Dermis microvascular lymphatic vessel endothelial cell (primary cell): ENCODE measurements at places on chromosomes 7 and 10. TPM values are rescaled to one million over a fixed set of nuclear protein-coding genes. Genes with fewer than 3 reads are reported as not detected.

Gene DEPP1
- total RNA-seq = 122 and 133 TPM in 2 replicates

Gene SFRP4
- not detected in 2 replicates for total RNA-seq

Gene ABLIM1
- 40.6 and 50.2 TPM in 2 replicates for total RNA-seq

Gene GPRIN2
- not detected in 2 replicates for total RNA-seq

Gene MUC3A
- 0.13 TPM in 1 of 2 replicates, not detected in the other for total RNA-seq

Gene TIAL1
- total RNA-seq = 14.0 and 20.0 TPM in 2 replicates

Gene UCN3
- total RNA-seq = not detected in 2 replicates

Gene TYW1B
- total RNA-seq = 1.4 and 3.7 TPM in 2 replicates

- DNase-seq = peak; percentile 51
Observed at GRCh38 chr7:84647797-84648757, 453.5 kb upstream of the SEMA3A start.

DNA sequence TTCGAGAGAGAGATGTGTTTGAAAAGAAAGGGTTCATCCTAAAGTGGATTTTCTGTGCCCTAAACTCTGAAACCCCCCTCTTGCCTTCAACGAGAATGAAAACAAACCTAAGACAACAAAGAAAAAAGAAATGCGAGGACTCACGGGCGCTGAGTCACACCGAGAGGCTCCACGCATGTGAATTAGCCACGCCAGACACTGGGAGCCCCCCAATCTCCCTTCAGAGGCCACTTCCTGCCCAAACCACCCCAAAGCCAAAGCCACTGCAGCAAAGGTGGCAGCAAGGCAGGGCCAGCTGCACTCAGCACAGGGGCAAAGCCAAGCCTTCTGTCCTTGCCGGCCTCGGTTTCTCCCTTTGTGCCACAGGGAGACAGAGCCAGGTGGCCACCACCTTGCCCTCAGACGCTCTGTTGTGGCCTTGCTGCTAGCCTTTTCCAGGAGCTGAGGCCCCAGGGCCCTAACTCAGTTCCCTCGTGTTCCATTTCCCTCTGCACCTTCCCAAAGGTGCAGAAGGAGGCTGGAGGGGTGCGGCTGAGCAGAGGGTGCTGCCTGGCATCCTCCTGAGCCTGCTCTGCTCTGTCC, 93.3 kb downstream of the FAM53B start:
- no peak for DNase-seq

GRCh38 chr7:100407285-100408180, 21.0 kb downstream of the ZCWPW1 start:
- peak; percentile 58 for DNase-seq

DNA sequence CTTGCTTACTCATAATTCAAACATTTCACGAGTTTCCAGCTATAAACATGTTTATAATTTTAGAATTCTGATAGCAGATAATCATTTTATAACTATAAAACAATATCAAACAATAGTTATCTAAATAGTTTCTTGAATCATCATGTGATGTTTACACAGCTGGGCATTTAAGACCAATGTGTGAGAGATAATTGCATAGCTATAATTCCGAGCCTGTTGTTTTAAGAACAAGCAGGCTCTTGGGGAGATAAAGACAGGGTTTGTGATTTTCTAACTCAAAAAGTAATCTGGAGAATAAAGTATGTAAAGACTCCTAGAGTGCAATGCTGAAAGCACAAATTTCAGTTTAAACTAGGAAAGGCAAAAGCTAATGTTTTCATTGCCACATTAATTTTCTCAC, 331.2 kb downstream of the LRRTM3 start:
- DNase-seq = no peak

DNA sequence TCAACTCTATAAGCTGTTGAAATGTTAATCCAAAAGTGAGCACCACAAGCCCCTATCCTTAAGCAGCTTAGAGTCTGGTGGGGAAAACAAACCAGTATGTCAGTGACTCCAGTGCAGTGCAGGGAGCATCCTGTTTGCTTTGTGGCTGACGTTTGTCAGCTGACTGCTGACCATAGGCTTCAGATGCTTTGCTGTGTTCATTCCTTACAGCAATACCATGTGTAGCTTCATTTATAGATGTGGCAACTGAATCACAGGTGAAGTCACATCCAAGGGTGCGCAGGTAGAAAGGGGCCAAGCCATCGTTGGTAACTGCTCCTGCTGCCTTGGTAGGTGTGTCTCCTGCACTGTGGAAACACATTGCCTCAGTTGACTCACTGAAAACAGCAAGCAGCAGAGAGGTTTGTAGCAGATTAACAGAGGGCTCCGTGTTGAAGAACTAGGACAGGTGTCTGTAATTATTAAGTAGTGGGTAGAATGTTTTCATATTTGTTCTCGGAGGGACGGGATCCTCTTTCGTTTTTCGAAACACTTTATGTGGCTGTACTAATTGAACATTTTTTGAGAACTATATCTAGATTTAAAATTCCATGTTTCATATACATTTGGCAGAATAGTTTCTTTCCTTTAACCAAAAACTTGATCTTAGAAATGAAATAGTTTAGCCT, 2.0 kb downstream of the INSIG1 start:
- peak; percentile 36 for DNase-seq

GRCh38 chr10:80161321-80162083, 29.0 kb downstream of the PLAC9 start:
- peak; percentile 48 for DNase-seq

GRCh38 chr7:36967387-36967786, 243.1 kb upstream of the AOAH start:
- peak; percentile 51 for DNase-seq

DNA sequence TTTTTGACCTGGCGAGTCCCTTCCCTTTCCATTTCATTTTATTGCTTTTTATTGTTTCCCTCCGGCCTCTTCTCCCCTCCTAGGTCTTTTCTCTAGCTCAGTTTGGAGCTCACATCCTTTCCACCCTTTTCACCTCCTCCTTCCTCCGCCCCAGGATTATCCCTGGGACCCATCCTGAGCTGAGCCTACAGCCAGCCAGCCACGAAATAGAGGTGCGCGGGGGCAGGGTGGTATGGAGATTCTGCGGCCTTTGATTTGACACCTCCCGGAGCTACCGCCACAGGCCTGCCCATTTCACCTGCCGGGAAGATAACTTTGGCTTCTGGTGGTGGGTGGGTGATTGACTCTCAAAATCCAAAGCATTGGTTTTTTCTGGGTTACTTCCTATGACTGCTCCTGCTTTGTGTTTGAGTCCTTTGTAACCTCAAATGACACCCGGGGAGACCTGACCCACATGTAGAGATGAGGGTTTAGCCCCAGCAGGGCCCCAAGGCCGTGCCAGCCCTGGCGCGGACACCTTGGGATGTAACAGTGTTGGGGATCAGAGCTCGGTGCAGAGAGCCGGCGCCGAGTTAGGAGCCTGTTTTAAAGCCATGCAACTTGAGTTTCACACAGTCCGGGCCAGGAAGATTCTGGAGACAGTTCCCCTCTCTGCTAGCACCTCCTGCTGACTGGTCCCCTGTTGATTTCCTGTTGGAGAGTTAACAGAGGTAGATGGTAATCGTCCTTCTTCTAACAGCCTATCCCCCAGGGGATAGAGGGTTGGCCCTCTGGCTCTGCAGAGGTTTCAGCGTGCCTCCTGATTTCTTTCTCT, 1.5 kb downstream of the DUSP5 start:
- peak; percentile 69 for DNase-seq

- DNase-seq = no peak
Observed at GRCh38 chr7:131786204-131786603, 229.8 kb upstream of the PODXL start.

- DNase-seq = no peak
Observed at GRCh38 chr7:143299346-143299745, 11.2 kb downstream of the CASP2 start.

DNA sequence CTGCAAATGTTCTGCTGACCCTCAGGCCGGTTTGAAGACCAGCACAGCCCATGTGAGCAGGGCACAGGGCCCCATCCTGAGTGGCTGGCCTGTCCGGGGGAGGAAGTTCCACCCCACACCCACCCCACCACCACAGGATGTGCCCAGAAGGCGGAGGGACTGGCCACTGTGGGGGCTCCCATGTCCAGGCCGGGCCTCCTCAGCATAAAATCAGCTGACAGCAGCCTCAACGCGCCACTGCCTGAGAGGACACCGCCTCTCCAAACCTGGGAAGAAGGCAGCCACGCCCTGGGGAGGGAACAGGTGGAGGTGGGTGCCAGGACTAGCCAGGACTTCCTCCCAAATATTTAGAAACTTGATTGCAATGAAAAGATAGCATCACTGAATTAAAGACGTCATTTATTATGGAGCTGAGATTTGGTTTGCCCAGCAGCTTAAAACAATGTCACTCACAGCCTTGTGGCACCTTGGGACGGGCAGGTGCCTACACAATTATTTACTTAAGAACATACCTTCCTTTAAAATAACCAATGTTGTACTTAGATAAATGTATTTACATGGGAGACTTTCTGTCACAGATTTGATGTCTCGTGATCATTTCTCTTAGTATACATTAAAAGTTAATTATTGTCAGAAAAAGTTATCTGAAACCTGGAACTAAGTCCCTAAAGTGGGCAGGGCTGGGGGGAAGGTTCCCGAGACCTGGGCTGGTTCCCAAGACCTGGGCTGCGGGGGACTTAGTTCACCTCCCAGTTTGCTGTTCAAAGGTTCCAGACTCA, 27.3 kb upstream of the FAM20C start:
- no peak for DNase-seq

GRCh38 chr7:23467806-23468525, 2.3 kb downstream of the IGF2BP3 start:
- no peak for DNase-seq

DNA sequence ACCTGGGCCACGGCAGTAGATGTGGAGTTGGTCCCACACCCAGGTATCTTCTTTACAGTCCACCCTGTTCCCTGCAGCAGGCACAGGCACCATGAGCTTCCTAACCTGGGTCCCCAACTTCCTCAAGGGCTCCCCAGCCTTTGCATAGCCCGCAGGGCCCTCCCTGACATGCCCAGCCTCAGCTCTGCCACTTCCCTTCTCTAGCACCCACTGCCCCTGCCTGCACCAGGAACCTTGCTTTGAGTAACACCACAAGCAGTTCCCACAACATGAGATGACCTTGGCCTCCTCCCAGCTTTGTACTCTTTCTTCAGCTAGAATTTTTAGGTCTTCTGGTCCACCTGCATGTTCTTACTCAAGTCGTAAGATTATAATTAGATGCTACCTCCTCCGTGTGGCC, 92.2 kb upstream of the ZPBP start:
- no peak for DNase-seq

DNA sequence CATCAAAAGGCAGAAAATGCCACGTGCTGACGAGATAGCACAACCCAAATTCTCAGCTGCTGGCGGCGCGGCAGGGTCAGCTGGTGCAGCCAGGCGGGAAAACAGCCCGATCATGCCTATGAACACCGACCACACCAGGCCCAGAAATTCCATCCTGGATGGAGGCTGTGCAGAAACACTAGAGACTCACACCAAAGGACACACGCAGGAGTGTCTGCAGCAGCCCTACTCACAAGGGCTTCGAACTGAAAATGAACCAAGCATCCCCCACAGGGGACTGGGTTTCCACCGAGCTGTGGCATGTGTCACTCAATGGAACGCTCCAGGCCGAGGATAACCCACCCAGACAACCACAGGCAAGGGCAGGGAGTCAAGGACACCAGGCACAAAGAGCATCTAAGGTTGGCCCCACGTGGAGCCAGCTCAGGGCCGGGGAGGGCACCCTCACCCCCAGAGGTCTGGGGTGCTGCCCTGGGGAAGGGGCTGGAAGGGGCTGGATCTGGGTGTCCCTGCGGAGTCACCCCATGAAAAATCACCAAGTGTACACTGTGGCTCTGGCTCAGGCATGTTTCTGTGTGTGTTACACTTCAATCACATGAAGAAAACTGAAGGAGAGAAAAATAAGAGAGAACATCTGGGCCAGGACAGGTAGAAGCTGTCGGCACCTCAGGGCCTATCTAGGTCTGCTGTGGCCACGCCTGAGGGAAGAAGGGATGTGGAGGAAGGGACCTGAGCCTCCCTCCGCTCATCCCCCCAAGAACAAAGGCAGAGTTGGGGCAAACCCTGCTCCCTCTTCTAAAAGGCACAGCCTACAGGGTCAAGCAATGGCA, 33.0 kb downstream of the RASGEF1A start:
- no peak for DNase-seq

GRCh38 chr10:51313773-51314478, 239.6 kb downstream of the PRKG1 start:
- no peak for DNase-seq

DNA sequence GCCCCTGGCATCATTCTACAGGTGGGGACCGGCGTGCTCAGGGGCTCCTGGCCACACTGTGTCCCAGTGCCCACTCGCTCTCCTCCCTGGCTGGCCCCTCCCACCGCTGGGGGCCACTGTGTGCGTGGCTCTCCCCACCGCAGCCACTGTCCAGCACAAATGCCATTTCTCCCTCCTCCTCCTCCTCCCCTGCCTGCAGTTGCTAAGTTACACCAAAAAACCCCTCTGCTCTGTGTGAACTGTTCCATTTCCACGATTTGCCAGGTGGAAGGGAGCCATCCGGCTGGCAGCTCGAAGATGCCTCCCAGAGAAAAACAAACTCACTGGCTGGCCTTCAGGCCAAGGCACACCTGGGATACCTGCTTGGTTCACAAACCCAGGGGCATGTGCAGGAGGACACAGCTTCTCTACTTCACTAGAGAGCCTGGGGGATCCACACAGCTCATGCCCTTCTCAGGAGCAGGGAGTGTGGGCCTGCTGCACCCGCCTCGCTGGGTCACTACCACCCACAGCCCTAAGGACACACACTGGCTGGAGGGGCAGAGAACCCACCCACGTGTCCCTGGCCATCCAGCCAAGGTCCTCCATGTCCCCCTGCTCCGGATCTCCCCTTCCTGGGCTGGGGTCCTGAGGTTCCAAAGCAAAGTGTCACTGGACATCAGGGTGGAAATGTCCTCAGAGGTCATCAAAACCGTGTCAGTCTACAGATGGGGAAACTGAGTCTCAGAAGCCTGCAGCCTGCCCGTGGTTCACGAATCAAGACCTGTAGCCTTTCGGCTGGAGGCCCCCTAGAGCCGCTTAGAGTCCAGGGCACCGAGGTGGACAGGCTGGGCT, 1.7 kb downstream of the RASGEF1A start:
- no peak for DNase-seq

- no peak for DNase-seq
Observed at GRCh38 chr7:82091126-82091684, 321.4 kb upstream of the HGF start.

DNA sequence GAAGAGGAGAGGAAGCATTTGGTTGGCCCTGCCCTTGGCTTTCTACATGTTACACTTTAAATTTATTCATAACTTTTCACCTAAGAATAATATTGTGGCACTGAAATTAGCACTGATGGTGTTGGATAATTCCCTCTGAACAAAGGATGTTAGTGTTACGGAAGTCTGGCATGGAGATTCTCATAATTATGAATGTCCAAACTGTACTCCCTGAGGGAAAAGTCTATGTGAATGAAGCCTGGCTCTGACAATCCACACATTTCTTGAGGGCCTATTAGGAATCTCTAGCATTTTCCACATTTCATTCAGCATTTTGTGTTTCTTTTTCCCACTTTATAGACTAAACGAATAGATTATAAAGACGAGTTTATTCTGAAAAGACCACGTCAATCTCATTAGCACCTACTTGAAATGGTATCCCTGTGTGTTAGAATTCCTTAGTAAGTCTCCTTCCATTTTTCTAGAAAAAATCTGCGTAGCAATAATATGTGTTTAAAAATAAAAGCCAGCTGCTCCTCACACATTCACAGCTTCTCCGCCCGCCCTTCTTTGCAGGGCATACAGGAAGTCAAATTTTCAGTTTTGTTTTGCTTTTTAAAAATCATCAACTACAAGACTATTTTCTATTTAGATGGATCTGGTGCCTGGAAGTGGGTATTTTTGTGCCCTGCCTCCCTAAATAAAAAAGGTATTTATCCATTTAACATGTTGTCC, 131.8 kb upstream of the PALS2 start:
- no peak for DNase-seq
